ENCODE measurements at places on chromosomes 1 and 21.

GRCh38 chr1:221328371-221328770 lies 413.5 kb downstream of the DUSP10 start:
- no peak for DNase-seq

DNA sequence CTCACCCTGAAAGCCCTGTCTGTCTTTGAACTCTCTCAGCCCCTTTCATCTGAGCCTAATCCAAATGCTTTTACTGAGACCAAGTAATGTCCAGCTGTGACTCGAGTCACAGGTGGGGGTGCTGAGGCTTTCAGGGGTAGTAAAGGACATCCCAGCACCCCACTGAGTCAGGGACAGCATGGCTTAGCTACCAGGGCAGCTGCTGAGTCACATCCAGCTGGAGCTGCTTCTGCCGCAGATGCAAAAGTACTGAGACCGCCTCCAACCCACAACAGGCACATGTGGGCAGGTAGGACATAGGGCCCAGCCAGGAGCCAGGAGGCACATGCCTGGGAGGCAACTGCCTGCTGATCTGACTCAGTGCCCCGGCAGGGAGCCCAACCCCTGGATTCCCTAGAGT lies 6.7 kb upstream of the VSIG8 start:
- DNase-seq: no peak

DNA sequence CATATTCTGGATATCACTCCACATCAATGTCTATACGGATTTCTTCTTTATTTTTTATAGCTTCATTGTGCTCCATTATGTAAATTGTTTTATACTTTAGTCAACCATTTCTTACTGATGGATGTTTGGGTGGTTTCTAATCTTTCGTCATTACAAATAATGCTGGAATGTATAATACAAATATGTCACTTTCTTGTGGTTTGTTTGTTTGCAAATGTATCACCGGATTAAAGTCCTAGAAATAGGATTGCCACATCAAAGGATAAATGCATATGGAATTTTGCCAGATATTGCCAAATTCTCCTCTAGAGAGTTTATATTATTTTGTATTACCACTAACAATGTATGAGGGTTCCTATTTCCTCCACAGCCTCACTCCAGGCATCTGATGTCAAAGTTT lies 48.7 kb upstream of the PRDM2 start:
- no peak for DNase-seq

DNA sequence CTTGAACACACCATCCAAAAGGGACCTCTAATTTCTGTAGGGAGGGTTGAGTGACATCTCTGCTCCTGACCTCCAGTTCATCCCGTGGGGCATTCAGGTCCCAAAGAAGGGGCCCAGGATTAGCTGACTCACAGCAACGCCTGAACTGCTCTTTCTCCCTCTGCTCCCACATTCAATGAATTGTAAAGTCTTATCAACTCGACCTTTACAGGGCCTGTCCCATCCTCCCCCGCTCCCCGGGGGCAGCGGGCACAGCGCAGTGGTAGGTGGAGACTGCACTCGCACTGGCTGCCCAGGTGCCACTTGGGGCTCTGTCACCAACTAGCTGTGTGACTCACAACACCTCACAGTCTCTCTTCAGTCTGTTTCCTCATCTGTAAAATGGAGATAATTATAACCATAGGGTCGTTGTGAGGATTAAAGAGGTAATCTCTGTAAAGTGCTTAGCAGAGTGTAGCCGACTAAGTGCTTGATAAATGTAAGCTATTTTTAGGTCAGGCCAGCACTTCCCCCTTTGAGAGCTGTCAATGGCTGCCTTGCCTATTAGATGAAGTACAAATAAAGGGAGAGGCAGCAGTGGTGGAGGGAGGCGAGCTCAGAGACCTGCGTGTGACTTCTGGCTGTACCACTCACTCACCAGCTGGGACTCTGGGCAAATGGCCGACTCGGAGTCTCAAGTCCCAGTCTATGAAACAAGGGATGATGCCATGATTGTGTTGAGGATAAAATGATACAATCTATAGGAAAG lies 637 bp upstream of the MYBPHL start:
- peak; percentile 79 for DNase-seq

DNA sequence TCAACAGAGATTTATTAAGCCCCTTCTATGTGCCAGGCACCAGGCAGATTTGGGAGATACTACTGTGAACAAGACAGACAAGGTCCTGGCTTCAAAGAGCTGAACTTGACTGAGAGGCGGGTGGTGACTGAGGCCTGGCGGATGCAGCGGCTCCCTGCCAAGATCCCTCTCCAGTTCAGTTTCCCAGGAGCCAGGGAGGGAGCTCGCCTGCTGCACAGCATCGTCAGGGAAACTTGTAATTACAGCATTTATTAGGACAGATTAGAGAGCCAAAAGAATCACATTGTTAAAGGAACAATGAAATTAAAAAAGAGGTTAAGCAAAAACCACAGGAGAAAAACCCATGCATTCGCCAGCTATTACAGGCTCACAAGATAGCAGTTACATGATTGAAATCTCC lies 55.3 kb downstream of the ETS2 start:
- no peak for DNase-seq

DNA sequence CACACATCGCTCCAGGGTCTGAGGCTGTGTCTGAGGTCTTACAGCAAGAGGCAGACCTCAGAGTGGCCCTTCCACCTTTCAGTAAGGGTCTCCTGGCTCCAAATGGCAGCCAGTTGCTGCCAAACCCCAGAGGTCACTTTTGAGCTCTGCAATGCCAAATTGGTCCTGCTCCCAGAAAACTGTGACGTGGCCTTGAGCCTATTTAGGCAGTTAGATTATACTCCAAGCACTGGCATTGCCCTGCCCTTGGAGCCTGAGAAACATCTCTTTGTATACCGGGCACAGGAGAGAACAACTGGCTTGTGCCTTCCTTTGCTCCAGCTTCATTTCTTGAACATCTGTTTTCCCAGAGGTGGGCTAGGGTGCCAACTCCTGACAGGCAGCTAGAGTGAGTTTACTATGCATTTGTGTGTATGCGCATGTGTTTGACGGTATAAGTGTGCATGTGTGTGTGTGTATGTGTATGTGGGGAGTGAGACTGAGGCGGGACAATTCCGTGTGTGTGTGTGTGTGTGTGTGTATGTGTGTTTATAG lies 134.5 kb downstream of the IER5 start:
- DNase-seq: no peak

All from small intestine (tissue), 16 donors.